ENCODE measurements at places on chromosomes 5 and 9.

GRCh38 chr5:165349735-165350134, 1844.3 kb downstream of the MAT2B start:
- DNase-seq = no peak

- no peak for DNase-seq
Measured at GRCh38 chr5:146301626-146302025, 37.0 kb upstream of the POU4F3 start.

- peak; percentile 82 for DNase-seq
Measured at GRCh38 chr5:33312571-33313549, 127.9 kb upstream of the TARS1 start.

DNA sequence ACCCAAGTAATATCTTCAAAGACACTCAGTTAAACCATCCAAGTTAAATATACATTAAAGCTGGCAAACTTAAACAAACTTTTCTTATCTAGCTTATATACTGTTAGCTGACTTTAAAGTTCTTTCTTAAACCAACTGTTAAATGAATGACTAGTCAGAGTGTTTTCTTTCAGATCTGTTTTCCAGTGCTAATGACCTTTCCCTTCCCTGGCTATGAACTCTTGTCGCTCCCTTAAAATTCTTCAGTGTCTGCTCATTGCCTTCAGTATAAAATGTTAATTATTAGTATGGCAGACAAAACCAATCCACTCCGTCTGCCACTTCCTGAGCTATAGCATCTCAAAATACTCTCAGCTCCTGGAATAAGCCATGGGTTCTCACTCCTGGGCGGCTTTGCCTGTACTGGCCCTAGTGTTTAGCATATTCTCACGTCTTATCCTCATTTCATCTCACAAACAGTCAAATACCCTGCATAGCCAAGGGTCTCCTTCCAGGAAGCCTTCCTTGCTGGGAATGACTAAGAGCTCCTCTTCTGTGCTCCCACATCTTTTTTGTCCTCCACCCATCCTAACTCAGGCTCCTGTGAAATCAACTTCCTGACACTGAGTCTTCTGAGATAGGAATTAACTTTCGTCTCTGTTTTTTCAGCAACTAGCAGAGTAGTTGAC, 87.7 kb downstream of the VCAN start:
- DNase-seq = no peak

DNA sequence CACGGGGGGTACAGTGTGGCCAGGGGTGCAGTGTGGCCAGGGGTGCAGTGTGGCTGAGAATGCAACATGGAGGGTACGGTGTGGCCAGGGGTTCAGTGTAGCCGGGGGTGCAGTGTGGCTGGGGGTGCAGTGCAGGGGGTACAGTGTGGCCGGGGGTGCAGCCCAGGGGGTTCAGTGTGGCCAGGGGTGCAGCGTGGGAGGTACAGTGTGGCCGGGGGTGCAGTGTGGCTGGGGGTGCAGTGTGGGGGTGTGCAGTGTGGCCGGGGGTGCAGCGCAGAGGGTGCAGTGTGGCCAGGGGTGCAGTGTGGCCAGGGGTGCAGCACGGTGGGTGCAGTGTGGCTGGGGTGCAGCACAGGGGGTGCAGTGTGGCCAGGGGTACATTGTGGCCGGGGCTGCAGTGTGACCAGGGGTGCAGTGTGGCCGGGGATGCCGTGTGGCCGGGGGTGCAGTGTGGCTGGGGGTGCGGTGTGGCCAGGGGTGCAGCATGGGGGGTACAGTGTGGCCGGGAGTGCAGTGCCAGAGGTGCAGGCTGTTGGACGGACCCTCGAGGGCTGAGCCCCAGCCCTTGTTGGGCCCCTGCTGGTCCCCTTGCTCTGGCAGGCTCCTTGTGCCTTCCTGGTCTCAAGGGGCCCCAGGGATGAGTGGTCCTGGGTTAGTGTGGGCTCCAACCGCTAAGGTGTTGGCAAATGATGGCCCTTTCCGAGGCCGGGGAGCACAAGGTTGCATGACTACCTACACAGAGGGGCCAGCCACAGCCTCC, 17.9 kb downstream of the TPPP start:
- DNase-seq = peak; percentile 14

DNA sequence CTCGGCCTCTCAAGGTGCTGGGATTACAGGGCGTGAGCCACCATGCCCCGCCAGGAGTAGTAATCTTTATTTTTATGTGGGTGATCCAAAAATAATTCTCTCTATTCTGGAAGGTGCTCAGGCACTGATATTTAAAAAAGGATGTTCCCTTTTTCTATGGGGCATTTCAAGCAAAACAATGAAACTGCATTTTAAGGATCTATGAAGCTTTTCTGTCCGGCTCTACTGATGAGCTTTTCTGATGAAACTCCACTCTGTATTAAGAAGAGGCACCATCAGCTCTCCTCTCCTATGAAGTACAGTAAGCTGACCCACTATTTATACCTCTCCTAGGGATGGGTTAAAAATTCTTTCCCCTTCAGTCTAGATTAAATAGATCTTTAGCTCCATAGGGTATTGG, 7.4 kb downstream of the ADAM19 start:
- DNase-seq = no peak

DNA sequence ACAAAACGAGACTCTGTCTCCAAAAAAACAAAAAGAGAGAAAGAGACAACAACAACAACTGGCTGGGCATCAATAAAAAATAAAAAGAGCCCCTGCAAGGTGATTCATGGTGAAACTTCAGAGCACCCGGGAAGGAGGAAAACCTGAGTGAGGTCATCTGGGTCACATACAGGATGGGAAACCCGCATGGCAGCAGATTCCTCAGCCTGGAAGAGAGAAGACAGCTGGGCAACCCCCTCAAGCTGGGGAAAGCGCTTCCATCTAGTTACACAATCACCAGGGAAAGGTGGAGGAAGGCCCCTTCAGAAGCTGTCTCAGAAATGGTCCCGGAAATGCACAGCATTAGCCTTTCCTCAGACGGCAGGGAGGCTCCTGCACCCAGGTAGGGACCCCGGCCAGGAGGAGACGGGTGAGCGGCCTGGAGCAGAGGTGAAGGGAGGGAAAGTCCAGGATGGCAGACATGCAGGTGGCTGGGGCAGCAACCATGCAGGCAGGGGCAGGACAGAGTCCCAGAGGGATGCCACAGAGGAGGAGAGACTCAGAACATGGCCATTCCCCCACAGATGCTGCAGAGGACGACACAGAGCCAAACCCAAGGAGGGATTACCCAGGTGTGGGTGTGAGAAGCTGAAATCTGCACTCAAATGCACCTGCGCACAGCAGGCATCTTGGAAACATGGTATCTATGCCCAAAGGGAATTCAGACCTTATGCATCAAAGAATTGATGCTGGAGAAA, 29.4 kb downstream of the CAMSAP1 start:
- DNase-seq = peak; percentile 15

DNA sequence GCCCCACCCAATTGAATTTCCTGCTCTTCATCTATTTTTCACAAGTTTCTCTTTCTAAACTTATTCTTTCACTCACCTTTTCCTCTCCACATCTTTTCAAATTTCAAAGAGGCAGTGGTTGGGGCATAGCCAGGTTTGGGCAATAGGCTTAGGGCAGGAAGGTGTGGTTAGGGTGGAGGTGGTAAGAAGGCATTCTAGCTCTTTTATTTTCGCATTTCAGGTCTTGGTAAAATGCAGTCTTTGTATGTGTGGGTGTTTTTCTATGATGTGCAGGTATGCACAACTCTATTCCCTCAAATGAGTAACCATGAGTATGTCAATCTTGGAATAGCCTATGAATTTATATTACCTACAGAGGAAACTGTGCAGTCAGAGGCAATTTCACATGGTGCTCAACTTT, 129.8 kb upstream of the IFNE start:
- DNase-seq = no peak

DNA sequence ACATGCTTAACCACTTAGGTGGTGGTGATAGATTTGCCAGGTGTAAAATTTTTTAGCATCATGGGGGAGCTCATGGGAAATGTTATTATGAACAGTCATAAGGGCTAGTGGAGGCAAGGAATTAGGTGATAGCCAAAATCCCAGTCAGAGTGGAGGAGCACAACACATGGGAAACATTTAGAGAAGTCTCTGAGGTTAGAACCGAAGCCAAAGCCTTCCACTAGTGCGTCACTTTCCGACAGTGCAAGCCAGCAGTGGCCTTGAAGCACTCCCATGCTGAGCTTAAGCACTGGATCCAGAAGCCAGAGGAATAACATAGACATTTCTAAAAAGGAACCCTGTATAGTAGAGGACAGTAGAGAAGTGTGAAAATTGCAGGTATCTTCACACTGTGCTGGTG, 101.5 kb upstream of the SNX2 start:
- no peak for DNase-seq

GRCh38 chr5:54610197-54610944, 92.8 kb downstream of the SNX18 start:
- no peak for DNase-seq
